ENCODE measurements at places on chromosomes 3 and 15.

DNA sequence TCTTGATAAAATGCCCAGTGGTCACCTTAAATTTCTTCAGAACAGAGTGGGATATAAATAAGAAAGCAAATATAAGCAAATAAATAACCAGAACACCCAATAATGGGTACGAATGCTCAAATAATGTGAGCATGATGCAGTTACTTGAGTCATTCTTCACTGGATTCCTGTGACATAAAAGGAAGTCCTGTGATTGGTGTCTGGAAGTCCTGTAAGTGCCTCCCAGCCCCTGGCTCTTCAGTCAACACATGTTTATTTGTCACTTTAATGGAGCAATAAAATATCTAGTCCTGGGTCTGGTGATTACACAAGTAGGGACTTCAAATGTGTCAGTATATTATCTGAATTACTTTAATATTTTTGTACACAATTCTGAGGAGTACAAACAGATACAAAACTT is 30.4 kb downstream of the TMEM212 start:
- no peak for DNase-seq

GRCh38 chr3:189771842-189772450 is 140.8 kb downstream of the TP63 start:
- no peak for DNase-seq

GRCh38 chr3:150146991-150147761 is 176.5 kb upstream of the PFN2 start:
- no peak for DNase-seq

GRCh38 chr3:128353991-128354687 is 112.6 kb downstream of the DNAJB8 start:
- no peak for DNase-seq

DNA sequence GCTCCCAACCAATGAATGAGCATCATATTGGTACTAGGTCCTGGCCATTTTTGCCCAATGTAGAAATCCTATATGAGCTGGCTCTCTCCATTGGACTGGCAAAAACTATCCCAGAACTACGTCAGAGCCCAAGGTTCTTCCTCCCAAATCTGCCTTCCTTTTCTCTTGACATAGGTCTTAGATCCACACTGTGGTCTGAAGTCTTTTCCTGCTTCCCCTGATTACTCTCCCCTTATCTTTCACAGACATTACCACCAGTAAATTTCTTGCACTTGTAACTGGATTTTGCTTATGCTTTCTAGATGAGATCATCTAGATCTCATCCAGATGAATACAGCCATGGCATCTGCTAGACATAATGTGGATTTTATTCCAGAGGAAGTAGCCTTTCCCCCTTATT is 141.2 kb upstream of the GADL1 start:
- no peak for DNase-seq

GRCh38 chr3:161208931-161209330 is 12.2 kb upstream of the NMD3 start:
- no peak for DNase-seq

DNA sequence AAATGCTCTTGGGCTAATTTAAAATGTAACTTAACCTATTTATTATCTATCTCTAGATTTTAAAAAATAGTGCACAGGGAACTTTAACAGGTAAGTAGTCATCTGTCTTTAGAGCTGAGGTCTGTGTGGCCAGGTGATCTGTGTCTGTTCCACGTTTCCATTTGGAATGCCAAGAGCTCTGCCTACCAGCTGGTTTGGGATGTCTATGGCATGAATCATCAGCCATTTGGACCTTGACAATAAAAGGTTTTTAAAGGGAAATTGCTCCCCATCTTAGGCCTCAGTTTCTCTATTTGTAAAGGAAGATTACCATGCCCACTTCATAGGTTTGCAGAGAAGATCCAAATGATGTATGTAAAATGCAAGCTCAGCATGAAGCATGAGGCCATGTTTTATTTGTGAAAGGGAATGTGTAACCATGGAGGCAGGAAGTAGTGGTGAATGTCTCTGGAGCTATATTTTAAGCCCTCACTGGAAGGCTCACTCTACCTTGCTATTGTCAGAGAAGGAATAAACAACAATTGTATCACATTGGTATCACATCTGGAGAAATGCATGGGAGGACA is 548.1 kb upstream of the LMCD1 start:
- no peak for DNase-seq

- DNase-seq, result no peak
Observed at GRCh38 chr3:191378142-191378812, 48.0 kb upstream of the UTS2B start.

DNA sequence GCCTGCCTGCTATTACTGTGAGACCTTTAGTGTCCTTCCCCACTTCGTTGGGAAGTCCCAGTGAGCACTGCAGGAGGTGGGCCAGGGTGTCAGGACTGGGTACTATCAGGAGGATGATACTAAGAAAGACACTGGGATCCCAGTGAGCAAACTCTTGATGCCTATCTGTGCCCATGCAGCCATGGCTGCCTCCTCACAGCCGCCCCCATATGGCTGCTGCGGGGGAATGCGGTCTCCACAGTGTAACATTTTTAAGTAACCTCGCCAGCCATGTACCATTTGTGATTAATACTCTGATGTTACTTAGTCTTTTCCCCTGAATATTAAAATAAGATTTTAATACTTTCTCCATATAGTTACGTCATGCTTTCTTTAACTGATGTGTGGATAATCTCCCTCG is 312.2 kb downstream of the RYR3 start:
- no peak for DNase-seq

- DNase-seq, result no peak
Observed at GRCh38 chr15:31304751-31305365, 21.8 kb upstream of the KLF13 start.

GRCh38 chr3:138407236-138407907 is 27.0 kb upstream of the ESYT3 start:
- no peak for DNase-seq

- DNase-seq, result no peak
Observed at GRCh38 chr15:89888214-89888804, 5.5 kb downstream of the AP3S2 start.

DNA sequence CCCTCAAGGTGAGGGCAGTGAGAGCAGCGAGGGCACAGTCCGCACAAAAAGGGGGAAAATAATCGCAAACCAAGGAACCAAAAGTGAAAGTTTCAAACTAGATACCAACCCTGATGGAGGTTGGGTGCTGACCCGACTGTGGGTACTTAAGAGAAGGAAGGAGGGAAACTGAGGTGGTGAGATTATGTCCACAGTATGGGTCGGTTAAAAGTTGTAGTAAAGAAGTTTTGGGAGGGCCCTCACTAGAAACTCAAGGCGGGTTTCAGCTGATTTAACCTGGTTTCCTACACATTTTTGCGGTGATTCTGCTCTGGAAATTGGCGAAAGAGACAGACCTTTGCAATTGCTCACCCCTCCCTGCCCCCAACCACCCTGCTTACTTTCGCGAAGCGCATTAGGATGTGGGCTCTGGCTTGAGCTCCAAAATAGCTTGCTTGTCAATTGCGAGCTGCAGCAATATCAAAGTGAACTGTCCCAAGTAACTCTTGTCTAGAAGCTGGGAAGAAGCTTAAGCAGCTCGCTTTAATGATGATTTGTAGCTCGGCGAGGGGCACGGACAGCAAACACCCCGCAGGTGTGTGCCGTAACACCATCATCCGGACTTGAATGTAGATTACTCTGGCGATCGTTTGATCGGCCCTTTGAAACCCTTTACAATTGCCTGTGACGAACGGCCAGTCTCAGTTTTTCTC is 15.8 kb downstream of the SOX2 start:
- DNase-seq, result no peak

DNA sequence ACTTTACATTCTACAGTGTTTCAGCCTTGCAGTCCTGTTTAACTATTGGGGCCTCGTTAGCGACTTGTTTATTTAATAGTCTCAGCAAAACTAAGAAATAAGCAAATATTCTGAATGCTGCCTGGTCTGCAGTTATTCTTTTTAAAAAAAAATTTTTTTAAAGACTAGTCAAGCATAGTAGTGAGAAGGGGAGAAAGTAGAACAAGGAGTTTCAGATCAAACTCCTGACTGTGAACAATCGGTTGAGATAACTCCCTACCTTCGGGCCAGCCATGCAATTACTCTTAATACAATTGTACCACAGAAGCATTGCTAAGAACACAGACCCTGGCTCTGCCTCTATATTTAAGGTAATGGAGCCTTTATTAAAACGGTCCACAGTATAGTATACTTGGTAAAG is 5.8 kb upstream of the DUT start:
- DNase-seq, result no peak

DNA sequence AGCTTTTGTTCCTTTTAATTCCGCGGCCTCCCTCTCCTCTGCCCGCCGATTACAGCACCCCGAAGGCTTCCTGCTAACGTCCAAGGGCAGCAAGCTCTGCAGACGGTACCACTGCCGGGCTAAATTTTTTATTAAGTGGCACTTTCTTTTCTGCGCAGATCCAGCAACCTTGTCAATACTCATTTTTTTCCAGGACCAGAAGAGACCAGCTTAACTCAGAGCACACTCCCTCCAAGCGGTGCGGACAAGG is 542 bp upstream of the MEIS2 start:
- no peak for DNase-seq

GRCh38 chr3:175270866-175271265 is 411.7 kb downstream of the NAALADL2 start:
- no peak for DNase-seq

- DNase-seq, result no peak
Observed at GRCh38 chr3:72223116-72223515, 438.2 kb upstream of the PROK2 start.

GRCh38 chr3:197331131-197331530 is 32.7 kb upstream of the DLG1 start:
- DNase-seq, result no peak

DNA sequence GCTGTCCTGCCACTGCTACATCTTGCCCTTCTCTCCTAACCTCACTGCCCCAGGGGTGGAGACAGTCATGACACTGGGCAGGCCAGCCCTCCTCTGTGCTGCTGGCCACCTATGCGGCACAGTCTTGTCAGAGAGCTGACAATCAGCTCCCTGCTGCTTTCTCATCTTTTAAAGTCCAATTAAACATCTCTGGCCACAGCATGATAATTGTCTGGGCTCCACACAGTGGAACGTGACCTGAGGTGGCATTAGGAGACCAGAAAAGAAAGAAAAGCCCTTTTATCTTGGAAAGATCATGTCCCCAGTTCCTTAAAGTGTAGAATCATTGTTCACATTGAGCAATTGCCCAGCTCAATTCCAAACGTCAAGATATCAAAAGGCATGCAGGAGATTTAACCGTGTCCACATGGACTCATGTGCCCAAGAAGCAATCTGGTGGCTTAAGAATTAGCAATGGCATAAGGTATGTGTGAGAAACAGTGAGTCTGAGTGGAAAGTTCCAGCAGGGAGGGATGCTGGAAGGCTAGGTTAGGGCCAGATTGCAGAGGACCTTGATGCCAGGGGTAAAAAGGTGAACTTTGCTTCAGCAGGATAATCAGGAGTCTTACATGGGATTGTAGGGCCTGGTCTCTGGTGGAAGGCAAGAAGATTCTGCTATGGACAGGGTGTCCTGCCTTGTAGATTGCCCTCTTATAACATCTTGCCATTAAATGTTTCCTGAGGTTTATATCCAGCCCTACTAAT is 15.3 kb upstream of the CACNA1D start:
- DNase-seq, result no peak

GRCh38 chr3:47410417-47410720 is 29.5 kb downstream of the PTPN23 start:
- no peak for DNase-seq

DNA sequence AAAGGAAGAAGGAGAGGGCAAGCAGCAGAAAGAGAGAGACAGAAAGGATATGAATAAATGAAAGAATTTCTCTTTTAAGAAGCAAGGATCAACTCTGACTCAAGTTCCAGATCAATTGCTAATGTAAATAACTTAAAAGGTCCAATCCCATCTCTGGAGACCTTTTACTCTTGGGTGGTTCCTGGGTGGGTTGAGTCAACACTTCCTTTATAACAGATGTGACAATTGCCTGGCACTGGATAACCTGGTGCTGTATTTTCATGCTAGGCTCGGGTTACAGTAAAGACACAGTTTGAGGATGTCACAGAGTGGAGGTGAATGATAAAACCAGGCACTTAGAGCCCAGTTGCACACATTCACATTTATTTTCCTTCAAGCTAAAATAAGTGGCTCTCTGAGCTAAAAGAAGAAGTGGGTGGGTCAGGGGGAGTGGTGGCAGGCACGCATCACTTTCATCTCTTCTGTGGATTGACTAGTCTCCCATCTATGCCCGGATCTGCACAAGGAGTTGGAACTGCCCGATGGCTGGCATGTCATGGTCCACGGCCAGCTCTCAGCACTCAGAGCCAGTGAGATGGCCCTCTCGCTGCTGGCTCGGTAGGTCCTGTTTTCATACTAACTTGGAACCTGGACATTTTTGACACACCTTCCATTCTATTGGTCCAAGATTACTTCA is 465.8 kb downstream of the FOXP1 start:
- DNase-seq, result no peak

DNA sequence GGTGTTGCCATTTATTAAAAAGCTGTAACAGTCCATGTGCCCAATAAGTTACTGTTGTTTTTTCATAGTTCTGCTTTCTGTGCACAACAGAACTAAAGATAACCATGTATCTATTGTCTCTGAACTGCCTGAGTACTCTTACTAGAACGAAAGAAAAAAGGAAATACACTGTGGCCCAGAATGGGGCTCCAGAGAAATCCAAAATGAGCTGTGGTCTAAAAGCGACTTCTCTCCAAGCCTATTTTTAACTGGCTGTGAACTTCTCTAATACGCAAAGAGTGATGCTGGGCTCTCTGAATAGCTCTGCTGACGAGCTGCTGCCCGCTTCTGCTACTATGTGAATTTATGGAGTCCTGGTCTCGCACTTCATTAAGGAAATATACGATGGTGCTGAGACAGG is 56.2 kb upstream of the LPP start:
- DNase-seq, result no peak

GRCh38 chr15:65666257-65666656 is 44.5 kb downstream of the SLC24A1 start:
- DNase-seq, result no peak

GRCh38 chr15:52800828-52801747 is 11.0 kb upstream of the ONECUT1 start:
- DNase-seq, result no peak

DNA sequence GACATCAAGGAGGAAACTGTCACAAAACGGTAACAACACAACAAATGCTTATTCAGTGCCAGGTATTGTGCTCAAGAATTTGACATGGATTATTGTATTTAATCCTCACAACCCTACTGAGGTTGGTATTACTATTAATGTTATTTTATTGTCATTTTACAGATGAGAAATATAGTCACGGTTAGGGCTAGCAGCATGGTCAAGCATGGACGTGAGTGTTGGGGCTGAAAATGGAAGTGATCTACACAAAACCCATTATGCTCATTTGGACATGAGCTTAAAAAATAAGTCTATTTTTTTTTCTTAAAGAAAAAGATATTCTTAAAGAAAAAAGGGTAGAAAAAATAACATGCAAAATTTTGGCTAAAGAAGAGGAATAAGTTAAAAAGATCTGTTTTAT is 141.3 kb upstream of the SOX2 start:
- no peak for DNase-seq

DNA sequence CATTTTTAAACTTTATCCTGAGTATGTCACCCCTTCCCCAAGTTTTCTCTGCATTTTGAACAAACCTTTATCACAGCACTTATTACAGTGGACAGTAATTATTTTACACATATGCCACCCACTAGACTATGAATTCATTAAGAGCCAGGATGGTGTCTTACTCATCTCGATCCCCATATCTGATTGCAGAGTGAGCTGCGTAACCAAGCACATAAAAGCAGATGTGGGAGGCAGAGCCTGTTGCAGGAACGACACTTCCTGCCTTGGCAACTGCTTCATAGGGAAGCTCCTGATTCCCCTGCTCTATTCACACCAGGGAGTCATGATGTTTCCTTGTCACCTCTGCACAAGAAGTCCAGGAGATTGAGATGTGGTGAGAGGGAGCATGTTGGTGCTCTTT is 91.1 kb downstream of the MINAR1 start:
- DNase-seq, result no peak

Data from cortex of kidney (tissue), 1 donor.